Activated CD8-positive, alpha-beta memory T cell treated with anti-CD3 and anti-CD28 coated beads for 1 hour (primary cell): ENCODE measurements at places on chromosomes 5 and 9.

DNA sequence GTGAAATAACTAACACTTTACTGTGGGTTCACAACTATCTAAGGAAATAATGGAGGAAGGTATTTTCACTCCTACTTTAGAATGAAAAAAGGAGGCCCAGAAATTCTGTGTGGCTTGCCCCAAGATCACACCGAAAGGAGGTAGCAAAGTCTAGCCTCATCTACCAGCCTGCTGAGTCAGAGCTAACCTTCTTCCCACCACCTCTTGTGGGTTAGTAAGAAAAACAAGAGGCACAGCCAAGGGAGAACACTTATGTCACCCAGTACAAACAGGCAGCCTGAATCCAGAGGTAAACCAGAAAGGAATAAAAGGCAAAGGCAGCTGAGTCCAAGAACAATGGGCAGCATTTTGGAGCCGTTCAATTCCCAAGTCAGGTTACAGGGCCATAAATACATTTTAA is 91.9 kb upstream of the RASEF start:
- no peak for DNase-seq

GRCh38 chr5:150642567-150642927 is 2.1 kb downstream of the SYNPO start:
- no peak for DNase-seq

GRCh38 chr5:96861076-96861475 is 15.2 kb upstream of the ERAP2 start:
- DNase-seq = no peak

DNA sequence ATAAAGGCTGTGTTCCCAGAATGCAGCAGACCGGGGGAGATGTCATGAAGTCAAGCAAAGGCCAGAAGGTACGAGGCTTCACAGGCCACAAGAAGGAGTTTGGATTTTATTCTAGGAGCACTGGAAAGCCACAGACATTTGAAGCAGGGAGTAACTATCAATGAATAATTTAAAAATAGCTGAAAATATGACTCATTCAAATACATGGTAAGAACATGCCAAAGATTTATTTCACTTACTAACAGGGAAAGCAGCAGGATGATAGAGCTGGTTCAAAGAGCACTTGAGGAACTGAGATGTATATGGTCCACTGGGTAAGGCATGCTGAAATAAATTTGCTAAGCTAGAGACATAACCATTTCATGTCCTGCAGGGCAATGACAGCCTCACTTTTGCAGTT is 53.2 kb downstream of the MSX2 start:
- DNase-seq = no peak

- no peak for DNase-seq
Observed at GRCh38 chr5:175246242-175246888, 197.6 kb downstream of the DRD1 start.

GRCh38 chr5:126460977-126461376 is 37.8 kb downstream of the GRAMD2B start:
- DNase-seq = no peak

DNA sequence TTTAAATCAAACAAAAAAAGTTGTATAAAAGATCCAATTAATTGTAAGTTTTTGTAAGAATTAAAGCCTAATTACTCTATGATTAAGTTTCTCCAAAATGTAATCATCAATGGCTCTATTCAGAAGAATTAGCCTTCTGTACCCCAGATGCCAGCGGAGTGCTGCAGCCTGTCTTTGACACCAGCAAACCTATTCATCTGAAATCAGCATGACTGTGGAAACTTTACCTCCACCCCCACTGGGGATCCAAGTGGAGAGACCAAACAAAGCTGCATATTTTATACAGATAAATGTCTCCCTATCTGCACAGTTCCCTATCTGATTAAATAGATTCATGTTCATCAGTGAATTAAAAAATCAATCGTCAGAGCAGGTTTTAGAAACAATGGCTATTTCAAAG is 426.8 kb downstream of the KIAA0825 start:
- no peak for DNase-seq

GRCh38 chr9:124574534-124575375 is 67.6 kb upstream of the NR5A1 start:
- no peak for DNase-seq

- DNase-seq = no peak
Observed at GRCh38 chr9:134725605-134725940, 84.0 kb downstream of the COL5A1 start.
